Effector memory CD4-positive, alpha-beta T cell (primary cell): ENCODE measurements at places on chromosomes 12 and 14.

DNA sequence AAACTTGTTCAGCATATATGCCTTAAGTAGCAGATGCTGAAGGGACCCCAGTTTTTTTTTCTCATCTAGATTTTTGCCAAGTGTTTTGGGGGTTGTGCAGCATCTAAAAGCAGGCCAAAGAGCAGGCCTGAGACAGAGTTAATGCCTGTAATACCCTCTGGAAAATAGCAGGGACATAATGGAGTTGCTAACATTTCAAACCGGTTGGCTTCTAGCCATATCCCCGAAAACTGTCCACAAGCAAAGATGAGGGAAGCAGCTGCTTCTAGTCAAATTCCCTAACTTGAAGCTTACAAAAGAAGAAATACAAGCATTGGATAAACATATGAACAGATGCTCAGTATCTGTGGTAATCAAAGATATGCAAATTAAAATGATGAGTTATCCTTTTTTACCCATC is 52.1 kb upstream of the AEBP2 start:
- no peak for DNase-seq

DNA sequence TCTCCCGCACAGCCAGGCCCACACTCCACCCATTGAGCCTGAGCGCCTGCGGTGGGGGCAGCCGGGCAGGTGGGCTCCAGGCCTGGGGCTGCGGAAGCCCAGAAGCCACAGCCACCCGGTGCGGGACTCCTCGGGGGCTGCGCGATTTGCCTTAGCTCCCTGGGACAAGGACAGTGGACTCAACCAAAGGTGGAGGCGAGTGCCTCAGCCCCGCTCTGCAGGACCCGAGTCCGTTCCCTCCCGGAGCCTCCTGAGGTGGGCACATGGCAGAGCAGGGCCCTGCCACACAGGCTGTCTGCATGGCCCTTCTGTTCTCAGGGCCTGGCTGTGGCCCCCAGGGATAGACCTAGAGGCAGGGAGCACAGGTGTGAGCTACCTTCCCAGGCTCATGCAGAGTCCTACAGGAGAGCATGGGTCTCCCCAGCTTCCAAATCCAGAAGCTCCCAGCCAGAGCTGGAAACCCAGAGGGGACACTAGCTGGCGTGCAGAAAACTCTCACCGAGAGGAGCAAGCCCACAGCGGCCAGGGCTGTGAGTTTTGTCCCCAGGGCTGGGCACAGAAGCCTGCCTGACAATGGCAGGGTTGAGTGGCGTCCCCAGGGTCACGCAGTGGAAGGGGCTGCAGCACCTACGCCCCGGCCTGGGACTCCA is 22.2 kb upstream of the LRTM2 start:
- DNase-seq: no peak

- DNase-seq: no peak
These were observed 3.3 kb upstream of the DCAF5 start for GRCh38 chr14:69156224-69156623.

DNA sequence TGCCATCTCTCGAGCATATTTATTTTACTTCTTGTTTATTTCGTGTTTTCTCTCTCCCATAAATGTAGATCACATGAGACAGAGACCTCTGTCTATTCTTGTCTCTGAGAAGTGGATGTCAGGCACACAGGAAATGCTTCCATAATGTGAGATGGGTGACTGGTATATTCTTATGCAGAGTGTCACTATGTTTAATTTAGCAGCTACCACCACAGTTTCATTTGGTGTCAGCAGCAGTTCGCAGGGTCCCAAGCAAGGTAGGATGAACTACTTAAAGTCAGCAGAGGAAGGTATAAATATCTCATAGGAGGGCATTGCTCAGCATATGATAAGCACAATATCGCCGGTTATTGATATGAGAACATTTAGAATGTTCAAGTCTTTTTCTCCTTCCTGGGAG is 180.9 kb upstream of the CNTN1 start:
- no peak for DNase-seq

DNA sequence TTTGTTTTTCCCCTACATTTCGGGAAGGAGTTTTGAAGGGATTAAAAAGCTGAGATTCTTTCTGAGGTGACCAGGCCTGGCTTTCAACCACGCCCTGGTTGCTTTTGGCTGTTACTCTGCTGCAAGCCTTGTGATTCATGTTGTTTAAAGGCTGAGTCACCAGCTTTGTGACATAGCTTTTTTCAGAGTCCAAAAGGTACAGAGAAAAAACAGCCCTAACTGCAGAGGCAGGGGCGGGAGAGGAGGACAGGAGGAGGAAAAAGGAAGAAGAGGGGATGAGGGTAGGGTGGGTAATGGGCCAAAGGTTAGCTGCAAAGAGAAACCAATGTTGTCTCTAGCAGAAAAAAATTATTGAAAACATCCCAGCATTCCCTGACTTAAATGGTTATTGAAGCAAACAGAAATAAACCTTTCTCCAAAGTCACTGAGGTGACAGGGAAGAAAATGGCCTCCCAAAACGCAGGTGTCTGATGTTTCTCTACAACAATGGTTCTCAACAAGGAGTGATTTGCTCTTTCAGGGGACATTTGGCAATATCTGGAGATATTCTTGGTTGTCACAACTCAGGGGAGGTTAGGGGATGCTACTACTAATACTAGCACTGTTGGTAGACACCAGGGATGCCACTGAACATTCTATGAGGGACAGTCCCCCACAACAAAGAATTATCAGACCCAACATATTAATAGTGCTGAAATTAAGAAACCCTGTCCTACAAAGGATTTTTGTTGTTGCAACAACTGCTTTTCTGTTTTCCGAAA is 2.1 kb upstream of the UBC start:
- DNase-seq: no peak
